T-cell (primary cell): ENCODE measurements at places on chromosomes 4 and X. TPM values are rescaled to one million over a fixed set of nuclear protein-coding genes. Genes with fewer than 3 reads are reported as not detected.

DNA sequence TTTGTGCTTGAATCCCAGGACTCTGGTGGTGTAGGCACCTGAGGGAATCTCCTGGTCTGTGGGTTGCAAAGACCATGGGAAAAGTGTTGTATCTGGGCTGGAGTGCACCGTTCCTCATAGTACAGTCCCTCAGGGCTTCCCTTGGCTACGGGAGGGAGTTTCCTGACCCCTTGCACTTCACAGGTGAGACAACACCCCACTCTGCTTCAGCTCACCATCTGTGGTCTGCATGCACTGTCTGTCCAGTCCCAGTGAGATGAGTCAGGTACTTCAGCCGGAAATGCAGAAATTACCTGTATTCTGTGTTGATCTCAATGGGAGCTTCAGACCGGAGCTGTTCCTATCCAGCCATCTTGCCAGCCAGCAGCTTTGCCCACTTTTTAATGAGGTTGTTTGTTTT lies 353.0 kb upstream of the IRS4 start:
- DNase-seq, result no peak

GRCh38 chrX:41314204-41314603 lies 19.8 kb upstream of the DDX3X start:
- DNase-seq, result no peak

DNA sequence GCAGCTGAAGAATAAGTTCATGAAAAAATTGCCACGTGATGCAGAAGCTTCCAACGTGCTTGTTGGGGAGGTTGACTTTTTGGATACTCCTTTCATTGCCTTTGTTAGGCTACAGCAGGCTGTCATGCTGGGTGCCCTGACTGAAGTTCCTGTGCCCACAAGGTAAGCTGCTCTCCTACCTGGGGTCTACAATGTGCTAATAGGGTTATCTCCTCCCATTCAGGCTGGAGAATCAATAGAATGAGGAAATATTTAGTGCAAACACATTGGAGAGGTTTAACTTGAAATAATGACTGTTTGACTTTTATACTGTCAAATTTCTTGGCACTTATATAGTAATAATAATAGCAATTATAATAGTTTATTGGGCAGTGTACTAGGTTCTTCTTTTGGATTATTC lies 101.8 kb downstream of the SLC4A4 start:
- no peak for DNase-seq

- DNase-seq, result no peak
Observed at GRCh38 chr4:139958739-139959098, 195.3 kb downstream of the MAML3 start.

DNA sequence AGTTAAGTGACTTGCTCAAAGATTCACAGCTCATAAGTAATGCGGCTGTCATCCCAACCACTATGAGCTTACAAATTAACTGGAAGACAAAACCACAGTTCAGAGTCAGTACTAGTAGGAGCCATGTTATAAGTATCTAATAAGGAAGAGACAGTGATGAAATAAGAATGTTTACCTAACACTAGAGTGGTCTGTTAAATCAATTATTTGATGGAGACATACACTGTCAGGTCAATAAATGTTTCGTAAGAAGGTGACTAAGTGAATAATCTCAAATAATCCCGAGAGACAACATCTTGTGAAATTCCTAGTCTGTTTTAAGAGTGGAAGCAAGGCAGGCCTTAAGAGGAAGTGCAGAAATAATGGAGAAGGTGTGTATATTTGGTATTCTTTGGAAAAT lies 25.8 kb upstream of the AMELX start:
- DNase-seq, result no peak

GRCh38 chr4:88803600-88804096 lies 106.0 kb upstream of the NAP1L5 start:
- DNase-seq, result no peak

GRCh38 chr4:89303177-89303576 lies 4.4 kb downstream of the GPRIN3 start:
- peak; percentile 61 for DNase-seq

GRCh38 chr4:70739496-70740337 lies 18.0 kb downstream of the RUFY3 start:
- no peak for DNase-seq

Gene AKAP14
- total RNA-seq, result not detected
